ENCODE measurements at places on chromosomes 1 and 21. TPM values are rescaled to one million over a fixed set of nuclear protein-coding genes. Genes with fewer than 3 reads are reported as not detected.
A peak's percentile ranks its signal among the peaks of the same experiment; 100 is the strongest.

Gene VHLL
- not detected for total RNA-seq

- H3K36me3 ChIP-seq: peaks cover 4% of the 10 kb centered on the region
- H3K4me3 ChIP-seq: peak overlapping the region; percentile 100
- DNase-seq: peak; percentile 75
- peaks cover 24% of the 10 kb centered on the region for H3K4me1 ChIP-seq
- peak overlapping the region; percentile 94 for H3K27ac ChIP-seq
Observed at GRCh38 chr1:9294405-9294773, 1.7 kb downstream of the SPSB1 start.

- no peaks in the 10 kb centered on the region for H3K36me3 ChIP-seq
- H3K27ac ChIP-seq: peak overlapping the region; percentile 46
- peak; percentile 86 for DNase-seq
- H3K4me1 ChIP-seq: peaks cover 11% of the 10 kb centered on the region
Observed at GRCh38 chr1:16013220-16013907, 4.5 kb downstream of the HSPB7 start.

- DNase-seq: no peak
- no peaks in the 10 kb centered on the region for H3K4me1 ChIP-seq
- no peak overlapping the region for H3K27ac ChIP-seq
- H3K4me3 ChIP-seq: no peak overlapping the region
- H3K36me3 ChIP-seq: no peaks in the 10 kb centered on the region
Observed at GRCh38 chr1:195637539-195637938, 970.7 kb downstream of the KCNT2 start.

DNA sequence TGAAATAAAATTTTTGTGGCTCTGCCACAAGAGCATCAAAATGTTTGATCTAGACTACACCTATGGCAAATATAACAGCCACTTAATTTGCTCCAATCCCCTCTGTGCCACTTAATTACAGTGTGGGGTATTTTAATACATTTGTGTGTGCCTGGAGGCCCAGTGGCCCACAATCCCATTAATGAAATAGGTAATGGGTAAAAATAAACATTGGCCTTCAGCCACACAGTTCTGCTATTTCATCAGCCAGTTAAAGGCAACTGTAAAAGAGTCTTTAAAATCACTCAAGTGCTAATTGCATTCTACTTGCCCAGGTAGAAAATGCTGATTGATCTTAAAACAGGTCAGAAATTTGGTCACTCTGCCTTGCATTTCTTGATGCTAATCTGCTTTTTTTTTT is 151.6 kb upstream of the UBE2U start:
- H3K4me3 ChIP-seq: no peak overlapping the region
- H3K27ac ChIP-seq: no peak overlapping the region
- peak; percentile 63 for DNase-seq
- H3K36me3 ChIP-seq: no peaks in the 10 kb centered on the region
- no peaks in the 10 kb centered on the region for H3K27me3 ChIP-seq
- no peaks in the 10 kb centered on the region for H3K4me1 ChIP-seq

DNA sequence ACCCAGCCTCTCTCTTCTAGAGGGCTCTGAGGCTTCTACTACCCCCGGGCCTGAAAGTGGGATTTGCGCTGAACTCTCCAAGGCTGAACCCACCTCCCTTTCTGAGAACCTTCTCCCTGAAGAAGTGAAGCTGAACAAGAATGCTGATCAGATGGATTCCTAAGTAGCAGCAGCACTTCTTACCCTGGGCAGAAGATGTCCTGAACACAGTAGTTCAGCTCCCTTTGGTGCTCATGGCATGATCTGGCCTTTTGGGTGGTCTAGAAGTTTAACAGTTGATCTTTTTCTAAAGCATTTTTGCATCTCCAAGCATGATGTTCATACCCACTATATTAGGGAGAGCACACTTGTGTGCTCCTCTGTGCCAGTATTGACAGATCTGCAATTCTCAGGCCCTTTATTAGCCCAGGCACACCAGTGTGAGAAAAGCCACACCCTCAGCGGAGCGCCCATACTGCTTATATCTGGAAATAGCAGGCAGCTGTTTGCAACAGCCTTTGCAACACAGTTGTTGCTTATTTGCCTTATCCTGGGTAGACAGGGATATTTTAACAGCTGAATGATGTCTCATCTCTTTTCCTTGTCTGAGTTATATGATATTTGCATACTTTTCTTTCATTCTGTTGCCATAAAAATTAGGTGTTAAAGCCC is 34.2 kb downstream of the CNN3 start:
- no peaks in the 10 kb centered on the region for H3K27me3 ChIP-seq
- H3K4me3 ChIP-seq: no peak overlapping the region
- H3K27ac ChIP-seq: no peak overlapping the region
- H3K4me1 ChIP-seq: no peaks in the 10 kb centered on the region
- DNase-seq: no peak

DNA sequence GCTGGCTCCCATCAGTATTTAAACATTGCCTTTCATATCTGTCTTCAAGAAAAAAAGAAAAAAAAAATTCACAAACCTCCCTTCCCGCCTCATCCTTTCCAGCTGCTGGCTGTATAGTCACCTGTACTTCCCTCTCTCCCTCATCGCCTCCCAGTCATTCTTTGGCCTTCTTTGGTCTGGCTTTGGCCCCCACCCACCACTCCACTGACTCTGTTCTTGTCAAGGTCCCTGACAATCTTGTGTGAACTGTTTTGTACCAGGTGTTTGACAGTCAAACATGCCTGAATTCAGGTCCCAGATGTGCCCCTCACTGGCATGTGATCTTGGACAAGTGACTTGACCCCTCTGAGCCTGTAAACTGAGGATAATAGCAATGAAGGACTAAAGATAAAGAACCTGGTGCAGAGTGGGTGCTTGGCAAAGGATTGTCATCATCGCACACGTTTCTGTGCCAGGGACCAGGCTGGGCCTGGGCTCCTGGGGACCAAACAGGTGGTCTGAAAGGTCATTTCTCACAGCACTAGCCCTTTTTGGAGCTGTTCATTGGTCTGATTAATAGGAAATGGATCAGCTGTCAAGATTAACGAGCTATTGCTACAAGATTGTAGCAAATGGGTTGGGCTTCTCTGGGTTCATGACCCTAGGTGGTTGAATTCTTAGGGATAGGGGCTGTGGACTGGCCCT is 21.5 kb downstream of the PTPRF start:
- no peak for DNase-seq
- no peak overlapping the region for H3K4me3 ChIP-seq
- H3K36me3 ChIP-seq: peaks cover 10% of the 10 kb centered on the region
- no peaks in the 10 kb centered on the region for H3K27me3 ChIP-seq

- H3K36me3 ChIP-seq: no peaks in the 10 kb centered on the region
- no peak for DNase-seq
Observed at GRCh38 chr1:182700351-182700709, 15.9 kb upstream of the RGS8 start.

Gene COL11A1
- 0.26 TPM for total RNA-seq

DNA sequence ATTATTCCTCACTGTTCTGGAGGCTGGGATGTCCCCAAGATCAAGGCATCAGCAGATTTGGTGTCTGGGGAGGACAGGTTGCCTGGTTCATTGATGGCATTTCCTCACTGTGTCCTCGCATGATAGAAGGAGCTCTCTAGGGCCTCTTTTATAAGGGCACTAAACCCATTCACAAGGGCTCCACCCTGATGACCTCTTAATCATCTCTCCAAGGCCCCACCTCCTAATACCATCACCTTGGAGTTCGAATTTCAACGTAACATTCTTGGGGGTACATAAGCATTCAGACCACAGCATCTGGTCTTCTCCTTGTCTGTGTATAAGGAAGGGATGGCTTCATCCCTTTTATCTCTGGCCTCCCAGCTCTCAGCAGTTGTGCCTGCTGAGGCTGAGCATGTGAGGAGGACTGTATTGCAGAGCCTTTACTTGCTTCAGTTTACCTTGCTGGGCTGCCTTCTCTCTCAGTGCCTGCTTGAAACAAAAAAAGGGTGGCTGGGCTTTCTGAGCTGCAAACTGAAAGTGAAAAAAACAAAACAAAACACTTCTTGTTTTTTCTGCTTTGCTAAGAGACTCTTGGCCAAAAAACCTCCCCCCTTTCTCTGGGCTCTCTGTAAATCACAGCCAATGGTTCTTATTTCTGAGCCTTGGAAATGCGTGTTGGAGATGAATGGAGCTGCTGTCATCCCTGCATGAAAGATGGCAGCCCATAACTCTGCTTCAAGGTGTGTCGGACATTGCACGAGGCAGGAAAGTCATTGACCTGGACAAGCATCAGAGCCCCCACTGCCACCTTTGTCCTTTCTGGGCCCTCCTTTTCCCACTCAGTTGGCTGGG is 75.8 kb downstream of the RHOU start:
- H3K4me3 ChIP-seq: no peak overlapping the region
- no peak for DNase-seq
- no peaks in the 10 kb centered on the region for H3K27me3 ChIP-seq
- H3K27ac ChIP-seq: no peak overlapping the region
- H3K36me3 ChIP-seq: no peaks in the 10 kb centered on the region

Gene PTPRF
- total RNA-seq: 45.2 TPM

- H3K4me3 ChIP-seq: no peak overlapping the region
- H3K36me3 ChIP-seq: peaks cover 15% of the 10 kb centered on the region
- DNase-seq: no peak
Observed at GRCh38 chr1:33012165-33012564, 24.5 kb downstream of the AK2 start.

DNA sequence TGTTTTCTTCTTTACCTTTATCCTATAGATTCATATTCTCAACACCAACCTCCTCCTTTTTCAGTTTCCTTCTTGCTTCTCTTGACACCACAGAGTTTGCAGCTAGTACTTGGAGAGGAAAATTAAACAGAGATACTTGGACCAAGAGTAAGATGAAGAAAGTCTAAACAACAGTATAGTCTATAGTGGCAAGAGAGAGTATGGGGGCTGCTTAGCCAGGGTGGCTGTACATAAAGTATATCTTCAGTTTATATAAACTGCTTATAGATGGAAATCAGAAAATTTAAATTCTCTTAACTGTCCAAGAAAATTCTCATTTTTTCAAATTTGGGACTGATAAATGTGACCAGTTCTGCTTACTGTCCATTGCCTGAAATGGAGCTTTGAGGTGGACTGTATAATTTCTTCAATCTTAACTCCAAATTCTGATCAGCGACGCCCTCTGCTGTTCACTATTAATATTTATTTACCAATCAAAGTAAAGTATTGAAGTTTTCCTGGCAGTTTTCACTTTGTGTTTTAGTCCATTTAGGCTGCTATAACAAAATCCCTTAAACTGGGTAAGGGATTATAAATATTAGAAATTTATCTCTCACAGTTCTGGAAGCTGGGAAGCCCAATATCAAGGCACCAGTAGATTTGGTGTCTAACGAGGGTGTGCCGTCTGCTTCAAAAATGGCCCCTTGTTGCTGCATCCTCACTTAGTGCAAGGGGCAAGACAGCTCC is 14.8 kb upstream of the METTL18 start:
- H3K27ac ChIP-seq: no peak overlapping the region
- no peaks in the 10 kb centered on the region for H3K4me1 ChIP-seq
- no peaks in the 10 kb centered on the region for H3K36me3 ChIP-seq
- peak; percentile 51 for DNase-seq
- no peak overlapping the region for H3K4me3 ChIP-seq

DNA sequence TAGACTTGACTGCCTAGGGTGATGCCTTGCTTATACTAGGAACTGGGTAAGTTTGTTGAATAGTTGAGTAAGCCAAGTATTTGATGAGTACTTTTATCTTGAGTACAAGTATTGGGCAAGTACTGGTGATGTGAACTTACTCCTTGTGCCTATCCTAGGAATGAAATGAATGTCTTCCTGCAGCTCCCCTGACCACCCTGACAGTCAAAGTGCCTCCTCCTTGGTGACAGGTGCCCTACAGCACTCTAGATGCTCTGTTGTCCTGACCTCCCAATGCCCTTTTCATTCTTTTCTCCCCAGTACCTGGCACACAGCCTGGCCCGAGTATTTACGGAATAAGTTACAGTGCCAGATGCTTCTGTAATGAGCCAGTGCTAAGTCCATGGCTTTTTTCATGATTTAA is 25.5 kb downstream of the PCSK9 start:
- no peaks in the 10 kb centered on the region for H3K27me3 ChIP-seq
- H3K4me3 ChIP-seq: no peak overlapping the region
- DNase-seq: peak; percentile 72
- no peaks in the 10 kb centered on the region for H3K4me1 ChIP-seq
- H3K27ac ChIP-seq: no peak overlapping the region

Gene ST6GALNAC5
- 1.3 TPM for total RNA-seq

GRCh38 chr1:6519935-6520671 is 28.6 kb upstream of the PLEKHG5 start:
- H3K27ac ChIP-seq: no peak overlapping the region
- H3K4me1 ChIP-seq: no peaks in the 10 kb centered on the region
- no peaks in the 10 kb centered on the region for H3K27me3 ChIP-seq

Gene KRTAP13-2
- total RNA-seq: not detected

DNA sequence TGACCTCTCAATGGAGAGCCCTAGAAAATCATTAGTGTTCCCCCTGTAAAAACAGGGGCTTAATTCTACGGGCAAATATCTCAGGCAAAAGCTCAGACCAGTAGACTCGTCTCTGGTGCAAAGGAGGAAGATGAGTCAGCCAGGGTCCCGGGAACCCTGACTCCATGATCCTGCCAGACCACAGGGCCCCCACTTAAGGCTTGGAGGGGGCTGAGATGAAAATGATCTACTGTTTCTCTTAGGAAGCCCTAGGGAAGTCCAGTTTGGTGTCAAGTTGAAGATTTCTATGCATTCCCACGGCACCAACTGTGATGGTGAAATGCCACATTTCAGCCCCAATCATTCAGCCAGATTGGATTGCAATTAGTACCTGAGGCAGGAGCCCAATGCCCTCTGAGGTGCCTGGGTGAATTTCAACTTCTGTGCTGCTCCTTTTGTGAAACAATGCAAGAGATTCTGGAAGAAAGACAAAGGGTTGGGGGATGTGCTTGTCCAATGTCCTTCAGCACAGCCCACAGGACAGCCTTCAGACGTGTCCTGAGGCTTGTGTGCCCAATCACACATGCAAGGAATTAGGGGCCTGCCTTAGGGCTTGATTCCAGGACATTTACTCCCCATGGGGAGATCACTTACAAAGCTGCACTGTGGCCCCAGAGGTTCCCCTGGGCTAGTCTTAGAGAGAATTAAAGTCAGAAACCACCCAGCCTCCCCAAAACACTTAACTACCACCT is 18.1 kb downstream of the NAV1 start:
- no peak overlapping the region for H3K4me3 ChIP-seq
- no peaks in the 10 kb centered on the region for H3K27me3 ChIP-seq
- H3K36me3 ChIP-seq: no peaks in the 10 kb centered on the region
- DNase-seq: peak; percentile 46
- peaks cover 42% of the 10 kb centered on the region for H3K4me1 ChIP-seq

Gene CFHR4
- total RNA-seq: not detected

Gene TMEM52
- total RNA-seq: not detected

Gene GGPS1
- total RNA-seq: 18.2 TPM

DNA sequence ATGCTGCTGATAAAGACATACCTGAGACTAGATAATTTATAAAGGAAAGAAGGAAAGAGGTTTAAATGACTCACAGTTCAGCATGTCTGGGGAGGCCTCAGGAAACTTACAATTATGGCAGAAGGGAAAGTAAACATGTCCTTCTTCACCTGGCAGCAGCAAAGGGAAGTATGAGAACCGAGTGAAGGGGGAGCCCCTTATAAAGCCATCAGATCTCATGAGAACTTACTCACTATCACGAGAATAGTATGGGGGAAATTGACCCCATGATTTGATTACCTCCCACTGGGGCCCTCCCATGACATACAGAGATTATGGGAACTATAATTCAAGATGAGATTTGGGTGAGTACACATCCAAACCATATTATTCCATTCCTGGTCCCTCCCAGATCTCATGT is 154.4 kb downstream of the FASLG start:
- no peaks in the 10 kb centered on the region for H3K4me1 ChIP-seq
- no peak overlapping the region for H3K4me3 ChIP-seq
- no peaks in the 10 kb centered on the region for H3K36me3 ChIP-seq
- H3K27ac ChIP-seq: no peak overlapping the region
- DNase-seq: no peak

GRCh38 chr1:7810395-7810794 is 26.3 kb downstream of the PER3 start:
- no peaks in the 10 kb centered on the region for H3K27me3 ChIP-seq
- H3K4me1 ChIP-seq: peaks cover 2% of the 10 kb centered on the region
- peaks cover 4% of the 10 kb centered on the region for H3K36me3 ChIP-seq
- peak; percentile 97 for DNase-seq
- no peak overlapping the region for H3K4me3 ChIP-seq
